Activated naive CD4-positive, alpha-beta T cell treated with anti-CD3 and anti-CD28 coated beads for 36 hours (primary cell): ENCODE measurements at places on chromosomes 7 and 10. TPM values are rescaled to one million over a fixed set of nuclear protein-coding genes. Genes with fewer than 3 reads are reported as not detected.

DNA sequence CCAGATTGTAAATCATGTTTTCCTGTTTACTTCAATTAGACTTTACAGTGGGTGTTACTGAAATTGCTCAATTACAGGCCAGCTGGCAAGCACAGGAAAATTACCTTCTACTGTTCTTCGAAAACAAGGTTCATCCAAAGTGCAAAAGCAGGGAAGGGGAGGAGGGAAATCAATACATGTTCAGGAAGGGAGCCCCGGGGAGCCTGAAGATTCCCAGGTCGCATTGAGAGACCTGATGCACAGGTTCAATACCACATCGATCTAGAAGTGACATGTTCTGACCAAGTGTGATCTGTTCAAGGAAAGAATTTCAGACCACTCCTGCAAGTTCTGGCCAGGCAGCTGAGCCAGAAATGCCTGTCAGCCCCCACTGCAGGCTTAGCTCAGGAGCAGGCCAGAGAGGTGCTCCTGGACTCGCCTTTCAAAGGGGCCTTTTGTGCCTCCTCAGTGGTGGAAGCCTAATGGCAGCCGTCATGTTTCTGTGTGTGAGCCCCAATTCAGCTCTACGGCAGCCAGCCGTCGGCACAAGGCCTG, 35.9 kb downstream of the FAM53B start:
- no peak for DNase-seq

- no peak for DNase-seq
Observed at GRCh38 chr7:7014827-7015595, 167.3 kb upstream of the C1GALT1 start.

DNA sequence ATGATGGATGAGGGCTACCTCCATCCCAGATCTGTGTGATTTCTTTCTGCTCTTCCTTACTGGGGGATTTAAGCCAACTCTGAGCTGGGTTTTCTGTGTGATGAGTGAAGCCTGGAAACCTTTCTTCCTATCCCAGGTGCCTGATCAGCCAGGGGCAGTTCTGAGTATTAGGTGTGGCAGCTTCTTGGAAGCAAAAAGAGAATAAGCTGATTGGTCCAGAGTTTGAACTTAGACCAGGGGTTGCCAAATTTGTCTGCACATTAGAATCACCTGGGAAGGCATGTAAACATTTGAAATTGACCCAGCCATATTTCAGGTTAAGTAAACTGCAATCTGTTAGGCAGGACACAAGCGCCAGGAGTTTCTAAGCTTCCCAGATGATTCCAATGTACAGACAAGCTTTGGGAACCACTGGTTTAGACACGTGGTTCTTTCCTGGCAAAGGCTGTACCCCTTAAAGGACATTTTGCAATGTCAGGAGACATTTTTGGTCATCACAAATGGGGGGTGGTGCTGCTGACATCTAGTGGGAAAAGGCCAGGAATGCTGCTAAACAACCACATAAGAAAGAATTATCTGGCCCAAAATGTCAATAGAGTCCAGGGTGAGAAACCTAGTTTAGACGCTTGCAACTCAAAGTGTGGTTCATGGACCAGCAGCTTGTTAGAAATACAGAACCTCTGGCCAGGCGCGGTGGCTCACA, 160.5 kb upstream of the GHITM start:
- no peak for DNase-seq

- DNase-seq = no peak
Observed at GRCh38 chr7:29194206-29194593, 375 bp upstream of the CHN2 start.

DNA sequence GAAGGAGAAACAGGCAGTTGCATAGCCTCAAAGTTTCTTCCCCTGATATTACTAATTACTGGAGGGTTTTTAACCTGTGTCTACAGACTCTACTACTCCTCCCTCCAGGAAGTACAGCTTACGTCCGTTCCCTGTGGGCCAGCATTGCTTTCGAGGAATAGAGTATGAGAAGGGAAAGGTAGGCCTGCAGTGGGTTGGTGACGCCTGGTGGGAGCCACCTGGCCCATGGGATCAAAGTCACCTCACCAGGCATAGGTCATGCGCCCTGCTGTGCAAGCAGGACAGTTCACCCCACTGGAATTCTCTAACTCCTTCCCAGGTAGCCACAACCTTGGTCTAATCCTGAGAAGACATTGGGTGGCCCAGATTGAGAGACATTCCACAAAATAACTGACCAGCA, 29.8 kb downstream of the LMTK2 start:
- DNase-seq = no peak

GRCh38 chr7:110442381-110442837, 648.5 kb upstream of the LRRN3 start:
- peak; percentile 46 for DNase-seq

DNA sequence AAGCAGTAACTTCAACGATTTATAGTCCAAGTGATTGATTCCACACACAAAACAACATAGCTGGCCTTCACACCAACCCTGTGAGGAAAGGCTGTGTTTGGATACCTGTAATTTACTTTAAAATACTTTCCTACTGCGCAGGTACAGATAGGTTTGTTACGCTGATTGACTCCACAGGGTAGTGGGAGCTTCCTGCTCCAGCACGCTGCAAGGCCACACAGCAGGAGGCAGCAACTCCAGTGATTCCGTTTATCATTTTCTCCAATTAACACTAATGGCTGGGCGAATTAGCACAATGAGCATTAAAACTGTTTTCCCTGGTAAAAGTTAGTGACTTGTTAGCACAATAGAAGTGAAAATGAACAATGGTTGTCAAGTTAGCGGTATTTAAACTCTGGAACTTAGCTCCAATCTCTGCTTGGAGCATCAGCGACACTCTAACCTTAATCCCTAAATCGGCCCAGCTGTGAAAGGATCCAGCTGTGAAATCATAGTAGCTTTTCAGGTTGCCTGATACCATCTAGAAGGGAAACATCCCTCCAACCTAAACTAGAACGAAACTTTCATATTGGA, 959 bp downstream of the DCLRE1C start:
- no peak for DNase-seq

GRCh38 chr7:23181684-23182553, at the start of gene NUP42:
Gene NUP42, plus strand, starts transcription at chr7:23182048. Its CDS starts 38 bp downstream, at chr7:23182086.
- DNase-seq = peak; percentile 98

GRCh38 chr7:108723381-108723814, 153.7 kb downstream of the DNAJB9 start:
- no peak for DNase-seq

GRCh38 chr7:121957626-121958025, 84.7 kb downstream of the PTPRZ1 start:
- no peak for DNase-seq

DNA sequence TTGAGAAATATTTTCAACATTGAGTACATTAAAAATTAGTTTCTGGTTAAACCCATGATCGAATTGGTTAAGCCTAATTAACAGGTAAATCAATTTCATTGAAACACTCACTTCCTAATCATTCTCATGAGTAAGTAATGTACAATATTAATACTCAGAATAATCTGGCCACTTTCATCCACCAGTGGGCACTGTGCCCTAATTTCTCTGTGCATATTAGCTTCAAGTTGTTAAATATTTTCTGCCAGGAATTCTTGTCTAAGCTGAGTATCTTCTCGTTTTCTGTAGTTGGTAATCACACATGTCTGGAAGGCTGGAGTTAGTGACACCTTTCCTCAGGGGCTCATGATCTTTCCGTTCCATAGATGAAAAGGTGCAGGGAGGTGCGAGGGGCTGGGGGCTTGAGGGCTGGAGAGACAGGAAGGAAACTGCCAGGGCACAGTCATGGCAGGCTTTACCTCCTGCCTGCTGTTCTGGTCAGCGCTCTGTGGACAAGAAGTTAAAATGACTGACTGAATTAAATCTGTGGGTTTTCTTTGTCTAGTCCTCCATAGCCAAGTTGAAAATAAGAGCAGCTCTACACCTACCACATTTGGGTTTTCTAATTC, 71.9 kb downstream of the WIPF3 start:
- DNase-seq = peak; percentile 47

DNA sequence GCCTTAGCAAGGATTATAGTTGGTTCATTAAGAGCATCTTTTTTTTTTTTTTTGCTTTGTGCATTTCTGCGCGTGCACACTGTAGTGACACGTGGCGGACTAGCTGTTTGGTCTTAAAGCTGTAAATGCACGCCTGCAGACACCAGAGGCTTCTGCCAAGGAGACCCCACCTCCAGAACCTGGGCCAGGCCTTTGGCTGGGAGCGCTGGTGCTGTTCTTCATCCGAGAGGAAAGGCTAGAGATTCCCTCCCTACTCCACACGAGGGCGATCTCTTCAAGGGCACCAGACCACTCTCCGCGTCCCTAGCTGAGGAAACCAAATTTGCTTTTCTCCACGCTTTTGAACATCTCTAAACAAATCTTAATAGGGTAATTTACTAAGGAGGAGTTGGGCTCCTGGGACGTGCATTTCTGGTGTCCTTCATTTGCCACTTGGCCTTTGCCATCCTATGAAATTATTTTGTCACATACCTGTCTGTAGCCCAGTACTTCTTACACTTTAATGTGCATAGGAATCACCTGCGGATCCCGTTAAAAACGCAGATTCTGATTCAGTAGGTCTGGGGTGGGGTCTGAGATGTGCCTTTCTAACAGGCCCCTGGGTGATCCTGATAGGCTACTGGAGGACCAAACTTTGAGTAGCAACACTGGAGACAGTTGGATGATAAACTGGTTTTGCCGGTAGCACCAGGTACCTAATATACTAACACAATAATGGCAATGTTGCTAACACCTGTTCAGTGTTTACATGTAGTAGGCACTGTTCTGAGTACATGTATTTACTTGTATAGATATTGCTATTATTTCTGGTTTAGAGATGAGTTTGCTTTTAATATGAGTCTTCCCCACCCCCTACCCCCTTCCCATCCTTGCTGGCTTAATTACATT, 1.3 kb upstream of the SLC26A5 start:
- DNase-seq = peak; percentile 69

- no peak for DNase-seq
Observed at GRCh38 chr7:113199841-113200240, 81.5 kb upstream of the SMIM30 start.

DNA sequence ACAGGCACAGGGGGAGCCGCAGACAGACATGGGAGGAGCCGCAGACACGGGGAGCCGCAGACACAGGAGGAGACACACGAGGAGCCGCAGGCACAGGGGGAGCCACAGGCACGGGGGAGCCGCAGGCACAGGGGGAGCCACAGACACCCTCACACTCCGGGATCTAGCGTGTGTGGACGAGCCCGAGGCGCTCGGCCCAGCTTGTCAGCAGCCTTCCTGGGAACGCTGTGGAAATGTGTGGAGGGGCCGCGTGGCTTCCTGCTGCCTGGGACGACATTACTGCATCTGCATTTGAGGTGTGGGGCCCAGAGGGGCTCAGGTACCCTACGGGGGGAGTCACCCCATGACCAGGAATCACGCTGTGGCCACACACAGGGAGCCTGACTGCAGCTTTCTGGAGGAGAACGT, 313.2 kb downstream of the PTPRN2 start:
- no peak for DNase-seq

- DNase-seq = no peak
Observed at GRCh38 chr10:79475877-79476276, 30.5 kb upstream of the ZCCHC24 start.

- DNase-seq = no peak
Observed at GRCh38 chr10:90998733-90999511, 78.0 kb upstream of the ANKRD1 start.

DNA sequence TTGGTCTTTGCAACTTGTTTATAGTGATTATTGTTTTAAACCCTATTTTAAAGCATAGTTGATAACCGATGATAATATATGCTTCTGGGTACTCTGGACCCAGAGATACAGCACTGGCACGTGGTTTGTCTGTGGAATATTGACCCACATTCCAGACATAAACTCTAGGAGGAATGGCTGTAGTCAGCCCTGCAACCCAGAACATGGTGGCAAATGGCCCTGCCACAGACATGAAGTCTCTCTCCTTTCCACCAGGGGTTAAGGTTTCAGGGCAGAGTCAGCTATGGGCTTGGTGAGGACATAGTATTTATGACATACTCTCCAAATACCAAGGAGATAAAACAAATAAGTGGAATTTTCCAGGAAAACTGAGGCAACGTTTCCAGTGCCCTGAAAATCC, 83.6 kb downstream of the NAMPT start:
- no peak for DNase-seq

- DNase-seq = no peak
Observed at GRCh38 chr7:94874036-94874785, 33.2 kb upstream of the PPP1R9A start.

GRCh38 chr10:11114269-11114668, 96.6 kb downstream of the CELF2 start:
- DNase-seq = no peak

CASD1 gene
- 11.6 TPM for total RNA-seq

TMEM139 gene
- total RNA-seq = 0.64 TPM

VAX1 gene
- total RNA-seq = not detected

SLC16A12 gene
- total RNA-seq = not detected

PIK3AP1 gene
- total RNA-seq = 1.6 TPM

NKX6-2 gene
- total RNA-seq = not detected

SPDYE5 gene
- not detected for total RNA-seq

CAV1 gene
- total RNA-seq = not detected

NPFFR1 gene
- not detected for total RNA-seq

WDFY4 gene
- 0.20 TPM for total RNA-seq

CFAP43 gene
- total RNA-seq = not detected

RAB19 gene
- total RNA-seq = 5.2 TPM

TRPV5 gene
- not detected for total RNA-seq
